Stimulated activated CD4-positive, alpha-beta T cell treated with anti-CD3 and anti-CD28 coated beads, Interleukin-1b, Interleukin-23, amount 100 ng/mL, for 1 hour (primary cell): ENCODE measurements at places on chromosomes 5 and 9.

DNA sequence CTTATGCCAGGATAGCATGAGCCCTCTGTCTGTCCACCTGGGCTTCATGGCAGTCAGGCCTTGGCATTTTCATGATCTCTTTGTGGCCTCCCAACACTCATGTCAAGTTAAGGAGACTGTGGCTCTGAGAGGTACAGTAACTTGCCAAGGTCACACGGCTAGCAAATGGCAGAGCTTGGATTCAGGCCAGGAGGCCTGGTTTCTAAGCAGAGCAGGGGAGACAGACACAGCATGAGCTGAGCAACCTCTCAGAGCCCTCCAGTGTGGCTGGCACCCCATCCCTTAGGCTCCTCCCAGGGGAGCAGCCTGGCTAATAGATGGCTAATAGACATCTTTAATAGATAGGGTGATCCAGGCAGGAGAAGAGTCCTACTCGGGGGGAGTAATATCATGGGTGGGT is 4.1 kb downstream of the SYNPO start:
- DNase-seq = no peak

- no peak for DNase-seq
Observed at GRCh38 chr5:112863549-112863948, 2.5 kb downstream of the SRP19 start.

DNA sequence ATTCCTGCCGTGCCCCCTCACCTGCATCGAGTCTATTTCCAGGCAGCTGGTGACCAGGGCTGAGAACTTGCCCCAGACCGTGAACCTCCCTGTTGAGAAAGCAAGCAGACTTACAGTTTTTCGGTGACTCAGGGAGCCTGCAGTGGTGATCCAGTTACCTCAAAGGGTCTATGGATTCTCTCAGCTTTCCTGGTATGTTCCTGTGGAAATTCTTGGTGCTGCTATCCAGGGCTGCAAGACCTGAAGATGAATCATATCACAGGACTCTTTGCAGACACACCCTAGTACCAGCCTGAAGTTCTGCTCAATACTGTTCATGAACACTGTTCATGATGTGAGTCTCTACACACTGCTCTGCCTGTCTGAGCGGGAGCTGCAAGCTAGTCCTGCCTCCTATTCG is 154.7 kb downstream of the WDR70 start:
- DNase-seq = no peak

- DNase-seq = no peak
Observed at GRCh38 chr9:89274838-89275237, 36.2 kb upstream of the CKS2 start.

GRCh38 chr5:170642066-170642735 is 138.4 kb downstream of the KCNIP1 start:
- DNase-seq = no peak

GRCh38 chr5:53361708-53362107 is 118.7 kb upstream of the FST start:
- no peak for DNase-seq

- DNase-seq = no peak
Observed at GRCh38 chr5:171506951-171507350, 87.5 kb downstream of the FGF18 start.

GRCh38 chr5:169921384-169921783 is 58.9 kb downstream of the INSYN2B start:
- DNase-seq = no peak

- DNase-seq = no peak
Observed at GRCh38 chr9:120919843-120920805, 6.5 kb downstream of the TRAF1 start.

DNA sequence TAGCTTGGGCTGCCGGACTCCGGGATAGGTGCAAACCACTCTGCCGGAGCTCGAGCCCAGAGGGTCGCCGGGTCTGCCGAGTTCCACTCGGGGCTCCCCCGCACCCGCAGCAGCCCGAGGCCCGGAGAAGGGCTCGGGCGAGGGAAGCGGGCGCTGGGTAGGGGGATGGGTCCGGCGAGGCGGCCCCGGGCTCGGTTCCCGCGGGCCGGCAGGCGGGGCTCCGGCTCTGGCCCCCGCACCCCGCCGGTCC is 507 bp downstream of the RICTOR start:
- DNase-seq = no peak

GRCh38 chr5:76582230-76583162 is 40.7 kb downstream of the F2RL2 start:
- DNase-seq = no peak

- no peak for DNase-seq
Observed at GRCh38 chr9:33475357-33475756, 1.6 kb upstream of the NOL6 start.

- DNase-seq = no peak
Observed at GRCh38 chr5:110751902-110752762, 13.3 kb downstream of the SLC25A46 start.

DNA sequence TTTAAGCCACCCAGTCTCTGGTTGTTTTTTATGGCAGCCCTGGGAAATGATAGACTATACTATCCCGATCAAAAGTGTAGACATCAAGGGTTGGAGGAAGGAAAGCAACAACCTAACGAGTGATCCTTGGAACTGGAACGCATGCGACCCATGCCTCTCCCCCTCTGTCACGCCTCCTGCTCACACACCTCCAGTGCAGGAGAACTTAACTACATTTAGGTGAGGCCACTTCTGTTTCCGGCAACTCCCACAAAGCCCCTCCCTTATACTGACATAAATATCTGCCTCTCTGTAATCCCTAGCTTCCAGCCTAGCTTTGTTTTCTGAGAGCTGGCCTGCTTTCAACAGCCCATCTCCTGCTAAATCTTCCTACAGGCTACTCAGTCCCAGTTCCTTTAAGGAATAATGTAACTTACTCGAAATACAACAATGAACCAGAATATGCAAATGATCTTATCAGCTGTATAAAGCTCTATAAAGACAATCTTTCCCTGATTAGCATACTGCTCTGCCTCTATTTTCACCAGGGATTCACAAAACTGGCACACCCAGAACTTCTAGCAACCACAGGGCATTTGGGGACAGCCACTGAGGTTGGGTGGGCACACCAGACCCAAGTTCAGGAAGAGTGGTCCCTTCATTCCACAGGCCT is 73.9 kb downstream of the GABBR2 start:
- no peak for DNase-seq

DNA sequence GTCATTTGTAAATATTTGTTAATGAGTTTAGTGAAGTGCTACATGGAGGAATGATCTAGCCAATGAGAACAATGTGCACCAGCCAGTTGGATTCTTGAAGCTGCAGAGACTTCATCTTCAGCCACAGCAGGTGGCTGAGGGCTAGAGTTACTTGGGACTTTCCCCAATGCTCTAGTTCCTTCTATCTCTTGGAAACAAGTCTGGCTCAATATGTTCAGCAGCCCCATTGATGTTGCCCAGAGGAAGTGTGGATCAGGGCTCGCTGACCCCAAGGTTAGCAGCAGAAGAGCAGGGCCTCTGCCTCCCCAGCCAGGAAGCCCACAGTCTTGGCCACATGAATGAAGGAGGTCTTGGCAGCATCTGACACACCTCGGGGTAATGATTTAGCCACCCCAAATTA is 117.5 kb downstream of the SLC1A3 start:
- DNase-seq = no peak

DNA sequence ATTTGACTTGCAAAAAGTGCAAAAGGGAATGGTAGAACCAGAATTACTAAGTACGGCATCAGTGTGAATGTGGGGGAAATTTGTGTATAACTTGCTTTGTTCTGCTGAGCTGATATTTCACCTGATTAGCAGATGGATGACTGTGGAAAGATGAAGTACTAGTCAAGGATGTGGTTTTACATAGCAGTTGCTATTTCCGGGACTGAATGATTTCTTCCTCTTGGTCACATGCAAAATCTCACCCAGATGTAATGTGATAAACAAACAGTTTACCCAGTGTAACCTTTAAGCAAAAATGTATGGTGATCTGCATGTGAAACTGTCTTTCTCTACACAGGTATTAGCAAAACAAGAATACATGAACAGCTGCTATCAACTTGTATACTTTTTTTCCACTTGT is 46.1 kb downstream of the DCP2 start:
- DNase-seq = no peak

GRCh38 chr9:129703667-129704355 is 38.4 kb downstream of the PRRX2 start:
- DNase-seq = no peak

DNA sequence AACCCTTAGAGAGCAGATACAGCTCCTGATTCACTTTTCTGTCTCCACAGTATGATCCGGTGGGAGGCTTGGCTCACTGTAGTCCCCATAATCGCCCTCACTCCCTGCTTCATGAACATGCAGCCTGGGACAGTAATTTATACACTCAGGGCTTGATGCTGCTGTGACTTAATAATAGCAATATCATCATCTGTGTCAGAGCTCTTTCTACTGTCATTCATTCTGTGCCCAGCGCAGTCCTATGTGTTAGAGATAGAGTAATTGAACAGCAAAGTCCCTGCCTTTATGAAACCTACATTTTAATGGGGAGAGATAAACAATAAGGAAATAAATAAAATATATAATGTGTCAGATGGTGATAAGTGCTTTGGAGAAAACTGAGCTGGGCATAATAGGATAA is 2.8 kb upstream of the HEMGN start:
- no peak for DNase-seq
